ENCODE measurements at places on chromosomes 11 and 22.

DNA sequence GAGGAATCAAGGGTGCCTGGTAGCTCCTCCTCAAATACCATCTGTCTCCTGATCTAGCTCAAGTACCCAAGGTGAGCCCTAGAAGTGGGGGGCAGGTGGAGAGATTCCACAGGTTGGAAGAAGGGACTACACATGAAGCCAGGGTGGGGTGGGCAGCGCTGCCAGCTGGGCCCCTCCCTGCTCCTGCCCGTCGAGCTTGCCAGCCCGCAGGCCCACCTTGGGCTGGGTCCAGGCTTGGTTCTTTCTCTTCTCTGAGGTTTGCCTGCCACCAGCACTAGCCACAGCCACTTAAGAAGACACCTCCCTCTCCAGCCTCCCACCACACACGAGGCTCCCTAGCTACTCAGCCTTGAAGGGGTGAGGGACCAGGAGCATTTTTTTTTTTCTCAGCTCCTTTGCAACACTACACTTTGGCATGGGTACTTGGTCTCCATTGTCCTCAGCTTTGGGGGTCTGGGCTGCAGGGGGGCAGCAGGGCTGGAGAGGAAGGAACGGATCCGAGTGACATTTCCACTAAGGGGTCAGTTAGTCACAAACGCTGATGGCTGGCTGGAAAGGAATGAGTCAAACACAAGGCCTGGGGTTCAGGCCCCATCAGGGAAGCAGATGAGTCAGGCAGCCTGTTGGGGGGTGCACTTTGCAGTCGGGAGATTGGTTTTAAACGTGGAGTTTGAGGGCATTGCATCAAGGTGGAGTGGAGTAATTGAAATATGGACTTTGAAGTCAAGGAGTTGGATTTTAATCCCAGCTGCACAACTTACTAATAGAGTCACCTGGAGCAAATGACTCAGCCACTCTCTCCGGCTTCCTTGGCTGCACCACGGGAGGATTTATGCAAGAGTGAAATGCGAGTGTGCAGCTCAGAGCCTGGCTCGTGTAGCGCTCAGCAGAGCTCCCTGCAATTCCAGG is 7.4 kb upstream of the NPTXR start:
- no peak for DNase-seq

DNA sequence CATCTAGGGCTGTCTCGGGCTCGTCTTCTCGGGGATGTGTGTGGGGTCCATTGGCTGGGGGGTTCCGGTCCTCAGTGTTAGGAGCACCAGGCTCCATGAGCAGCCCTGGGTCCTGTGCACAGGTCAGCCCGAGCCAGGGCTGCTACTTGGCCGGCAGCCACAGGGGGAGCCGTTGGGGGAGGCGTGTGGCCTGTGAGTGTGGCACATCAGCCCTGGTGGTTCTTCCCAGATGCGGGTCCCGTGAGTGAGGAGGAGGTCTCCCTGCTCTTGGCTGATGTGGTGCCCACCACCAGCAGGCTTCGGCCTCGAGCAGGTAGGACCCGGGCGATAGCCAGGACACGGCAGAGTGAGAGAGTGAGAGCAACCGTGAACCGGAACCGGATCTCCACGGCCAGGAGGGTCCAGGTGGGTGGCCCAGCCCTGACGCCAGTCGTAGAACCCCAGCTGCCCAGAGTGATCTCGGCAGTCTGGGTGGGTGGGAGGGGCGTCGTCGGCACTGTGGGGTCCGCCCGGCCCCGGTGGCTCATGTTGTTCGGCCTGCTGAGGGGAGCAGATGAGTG is 18.5 kb downstream of the IRF7 start:
- no peak for DNase-seq

DNA sequence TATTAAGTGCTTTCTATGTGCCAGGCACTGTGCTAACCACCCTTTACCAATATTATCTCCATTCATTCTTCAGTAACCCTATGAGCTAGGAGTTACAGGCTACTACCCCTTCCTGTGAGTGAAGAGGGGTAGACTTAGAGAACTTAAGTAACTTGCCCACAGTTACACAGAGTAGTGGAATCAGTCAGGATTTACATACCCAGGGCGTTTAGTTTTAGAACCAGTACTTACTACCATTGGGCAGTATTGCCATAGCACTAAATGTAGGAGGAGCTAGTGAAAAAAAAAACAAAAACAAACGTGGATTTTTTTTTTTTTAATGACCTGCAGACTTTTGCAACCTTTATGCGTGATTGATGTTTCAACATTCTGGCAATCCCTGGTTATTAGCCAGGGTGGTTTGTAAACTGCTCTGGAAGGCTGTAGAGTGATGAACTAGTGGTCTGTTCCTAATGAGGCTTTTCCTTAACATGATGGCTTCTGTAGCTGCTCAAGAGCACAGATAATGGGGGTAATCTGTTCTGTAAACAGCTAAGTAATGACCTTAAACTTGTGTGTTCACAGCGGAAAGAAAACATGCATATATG is 11.4 kb downstream of the TBCEL start:
- DNase-seq, result no peak

- no peak for DNase-seq
These were observed 8.6 kb downstream of the TMEM121B start for GRCh38 chr22:17112491-17113042.

DNA sequence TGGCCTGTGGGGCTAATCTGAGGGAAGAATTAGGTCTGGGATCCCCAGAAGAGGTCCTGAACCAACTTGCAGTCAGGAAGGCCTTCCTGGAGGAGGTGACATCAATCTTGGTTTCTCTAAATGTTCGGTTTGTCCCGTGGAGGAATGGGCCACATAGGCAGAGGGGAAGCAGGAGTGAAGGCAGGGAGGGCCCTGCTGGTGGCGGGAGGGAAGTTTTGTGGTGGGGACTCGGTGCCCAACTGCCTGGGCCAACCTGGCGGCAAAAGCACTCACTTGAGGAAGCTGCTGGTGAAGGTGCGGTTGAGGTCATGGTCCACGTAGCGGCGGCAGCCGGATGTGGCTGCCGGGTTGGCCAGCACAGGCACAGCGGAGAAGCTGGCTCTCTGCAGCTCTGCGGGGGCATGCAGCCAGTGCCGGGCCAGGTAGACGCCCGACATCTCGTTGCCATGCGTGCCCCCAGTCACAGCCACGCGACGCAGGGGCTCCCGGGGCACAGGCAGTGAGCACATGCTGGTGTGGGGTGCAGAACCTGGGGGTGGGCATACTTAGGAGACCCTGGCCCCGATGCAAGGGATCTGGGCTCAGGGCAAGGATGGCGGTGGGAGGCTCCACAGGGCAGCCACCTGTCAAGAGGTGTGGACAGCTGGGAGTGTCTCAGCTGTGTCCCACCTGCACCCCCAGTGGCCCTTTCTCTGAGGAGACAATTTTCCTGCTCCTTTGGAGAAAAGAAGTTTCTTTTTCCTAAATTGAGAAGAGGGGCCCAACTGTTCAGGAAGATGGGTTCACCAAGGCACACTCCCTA is 3.8 kb downstream of the ACY3 start:
- DNase-seq, result peak; percentile 29

GRCh38 chr11:65883786-65884715 is 4.2 kb downstream of the FIBP start:
- no peak for DNase-seq

DNA sequence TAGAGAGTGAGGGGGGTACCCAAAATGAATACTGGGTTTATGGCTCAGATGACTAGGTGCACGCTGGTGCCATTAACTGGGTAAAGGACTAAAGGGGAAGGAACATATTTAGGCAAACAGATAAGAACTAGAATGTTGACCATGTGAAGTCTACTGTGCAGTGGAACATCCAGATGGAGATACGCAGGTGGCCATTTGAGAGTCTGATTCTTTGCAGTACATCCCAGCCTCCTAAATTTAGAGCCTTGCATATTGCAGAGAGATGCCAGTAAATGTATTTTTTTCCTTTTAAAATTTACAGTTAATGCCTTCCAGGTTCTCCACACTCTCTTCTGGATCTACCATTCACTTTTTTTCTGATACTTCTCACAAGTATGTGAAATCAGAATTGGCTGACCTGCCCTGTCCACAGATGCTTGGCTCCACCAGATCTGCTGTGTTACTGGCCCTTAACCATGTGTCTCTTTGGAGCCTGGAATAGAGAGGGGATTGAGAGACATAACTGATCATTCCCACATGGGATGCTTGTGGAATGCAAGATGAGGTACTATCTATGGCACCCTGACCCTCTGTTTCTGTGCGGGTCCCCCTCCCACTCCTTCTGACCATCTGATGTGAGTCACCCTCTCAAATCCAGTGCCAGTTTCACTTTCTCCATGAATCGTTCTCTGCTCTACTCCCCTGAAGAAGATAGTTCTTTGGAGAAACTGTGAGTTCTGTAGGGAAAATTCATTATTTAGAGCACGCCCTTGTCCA is 77.0 kb upstream of the NCAM1 start:
- DNase-seq, result no peak

DNA sequence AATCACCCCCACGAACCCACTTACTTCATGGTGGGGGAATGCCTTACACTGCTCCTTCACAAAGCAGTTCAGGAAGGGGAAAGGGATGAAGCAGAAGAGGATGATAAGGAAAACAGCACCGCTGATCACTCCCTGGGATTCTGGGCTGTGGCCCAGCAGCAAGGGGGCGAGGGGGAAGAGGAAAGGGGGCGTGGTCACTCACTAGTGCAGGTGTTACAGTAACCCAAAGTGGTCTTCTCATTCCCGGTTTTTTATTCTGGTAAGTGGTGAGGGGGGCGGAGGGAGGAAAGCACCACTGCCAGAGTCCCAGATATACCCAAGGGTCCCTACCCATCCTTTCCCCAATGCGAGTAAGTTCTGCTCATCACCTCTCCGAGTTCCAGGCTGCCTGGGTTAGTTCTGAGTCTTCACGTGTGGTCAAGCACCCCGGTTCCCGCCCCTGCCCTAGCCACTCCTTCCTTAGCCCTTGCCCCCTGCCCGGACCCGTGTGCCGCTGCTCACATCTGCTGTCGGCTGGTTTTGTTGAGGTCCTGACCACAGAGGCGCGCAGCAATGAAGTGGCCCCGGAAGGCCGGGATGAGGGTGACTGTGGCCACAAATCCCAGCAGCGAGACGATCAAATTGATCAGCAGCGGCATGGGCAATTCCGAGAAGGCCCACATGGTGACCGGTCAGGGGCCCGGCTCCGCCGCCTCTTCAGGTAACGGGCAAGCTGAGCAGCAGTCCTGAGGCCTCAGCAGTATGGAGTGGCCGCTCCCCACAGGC is 477 bp downstream of the DPAGT1 start:
- no peak for DNase-seq

GRCh38 chr11:31813391-31814175 is 2.5 kb upstream of the PAX6 start:
- no peak for DNase-seq

DNA sequence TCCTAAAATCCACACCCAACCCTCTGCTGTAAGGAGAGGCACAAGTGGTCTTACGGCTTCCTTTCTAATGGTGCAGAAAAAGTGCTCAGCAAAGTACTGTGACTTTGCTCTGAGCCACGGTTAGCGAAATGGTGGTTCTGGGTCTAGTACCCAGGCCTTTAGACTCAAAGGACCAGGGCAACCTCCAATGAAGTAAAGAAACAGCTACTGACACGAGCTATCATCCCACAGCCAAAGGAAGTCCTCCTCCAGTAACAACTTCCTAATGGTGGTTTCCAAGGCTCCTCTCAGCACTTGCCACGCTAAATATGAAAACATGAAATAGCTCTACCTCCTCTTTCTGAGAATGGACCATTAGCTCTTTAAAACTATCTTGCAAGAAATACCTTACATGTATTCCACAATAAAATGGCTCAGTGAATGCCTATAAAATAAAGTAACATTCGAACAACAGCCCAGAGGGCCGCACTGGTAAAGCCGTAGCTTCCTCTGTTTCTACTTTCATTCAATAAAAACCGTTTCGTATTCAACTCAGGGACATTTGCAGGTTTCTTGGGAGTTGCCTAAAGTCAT is 122.4 kb downstream of the ETS1 start:
- DNase-seq, result no peak

DNA sequence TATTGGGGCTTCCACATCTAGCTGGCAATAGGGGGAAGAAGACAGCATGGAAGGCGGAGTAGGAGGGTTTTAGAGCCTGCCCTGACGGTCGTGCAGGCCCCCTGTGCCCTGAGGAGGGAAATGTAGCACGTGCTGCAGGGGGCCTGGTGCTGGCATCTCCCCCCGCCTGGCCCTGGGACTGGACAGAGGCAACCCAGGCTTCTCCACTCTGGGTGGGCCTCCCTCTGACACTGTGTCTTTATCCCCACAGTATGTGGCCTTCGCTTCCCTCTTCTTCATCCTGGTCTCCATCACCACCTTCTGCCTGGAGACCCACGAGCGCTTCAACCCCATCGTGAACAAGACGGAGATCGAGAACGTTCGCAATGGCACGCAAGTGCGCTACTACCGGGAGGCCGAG is 36.8 kb downstream of the KCNC1 start:
- DNase-seq, result no peak
